ENCODE measurements at places on chromosomes 16 and 17. TPM values are rescaled to one million over a fixed set of nuclear protein-coding genes. Genes with fewer than 3 reads are reported as not detected.

The CCL17 gene
- 1.3 TPM for total RNA-seq

The PABPN1L gene
- total RNA-seq: not detected

The CNTNAP1 gene
- 0.53 TPM for total RNA-seq

The YPEL3 gene
- total RNA-seq: 77.8 TPM

The KRTAP2-1 gene
- not detected for total RNA-seq

The SCO1 gene
- 27.8 TPM for total RNA-seq

The RAD51C gene
- 81.2 TPM for total RNA-seq

The KRTAP4-4 gene
- not detected for total RNA-seq

The SOX9 gene
- not detected for total RNA-seq

The EXOC3L1 gene
- total RNA-seq: not detected

DNA sequence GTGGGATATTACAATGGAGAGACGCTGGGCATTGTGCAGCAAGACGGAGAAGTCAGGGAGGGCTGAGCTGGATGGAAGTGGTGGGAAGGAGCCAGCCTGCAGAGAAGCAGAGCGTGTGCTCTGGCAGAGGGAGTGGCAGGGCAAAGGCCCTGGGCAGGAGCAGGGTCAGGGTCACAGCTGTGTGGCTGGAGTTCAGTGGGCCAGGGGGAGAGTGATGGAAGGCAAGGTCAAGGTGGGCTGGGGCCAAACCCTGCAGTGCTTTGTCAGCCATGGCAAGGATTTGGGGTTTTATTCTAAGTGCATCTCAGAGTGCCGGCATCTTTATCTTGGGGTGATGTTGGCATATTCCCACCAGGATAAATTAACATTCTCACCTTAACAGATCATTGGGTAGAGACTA lies 31.9 kb upstream of the C16orf78 start:
- H3K4me3 ChIP-seq: no peak overlapping the region
- H3K27me3 ChIP-seq: no peaks in the 10 kb centered on the region
- H3K36me3 ChIP-seq: no peaks in the 10 kb centered on the region
- no peak for DNase-seq
- H3K4me1 ChIP-seq: no peaks in the 10 kb centered on the region

- no peaks in the 10 kb centered on the region for H3K36me3 ChIP-seq
- no peak for DNase-seq
- H3K27me3 ChIP-seq: peaks cover 19% of the 10 kb centered on the region
- H3K27ac ChIP-seq: no peak overlapping the region
These were observed 4.5 kb upstream of the MMP28 start for GRCh38 chr17:35799942-35800341.

- H3K36me3 ChIP-seq: no peaks in the 10 kb centered on the region
- no peak overlapping the region for H3K27ac ChIP-seq
- DNase-seq: no peak
- H3K4me3 ChIP-seq: no peak overlapping the region
- no peaks in the 10 kb centered on the region for H3K27me3 ChIP-seq
These were observed 27.3 kb upstream of the UBE2G1 start for GRCh38 chr17:4393806-4394205.

- H3K4me1 ChIP-seq: peaks cover 1% of the 10 kb centered on the region
- no peak overlapping the region for H3K4me3 ChIP-seq
- H3K27me3 ChIP-seq: no peaks in the 10 kb centered on the region
- no peak overlapping the region for H3K27ac ChIP-seq
- no peaks in the 10 kb centered on the region for H3K36me3 ChIP-seq
- DNase-seq: no peak
These were observed 32.7 kb upstream of the ALDH3A1 start for GRCh38 chr17:19780846-19781245.

DNA sequence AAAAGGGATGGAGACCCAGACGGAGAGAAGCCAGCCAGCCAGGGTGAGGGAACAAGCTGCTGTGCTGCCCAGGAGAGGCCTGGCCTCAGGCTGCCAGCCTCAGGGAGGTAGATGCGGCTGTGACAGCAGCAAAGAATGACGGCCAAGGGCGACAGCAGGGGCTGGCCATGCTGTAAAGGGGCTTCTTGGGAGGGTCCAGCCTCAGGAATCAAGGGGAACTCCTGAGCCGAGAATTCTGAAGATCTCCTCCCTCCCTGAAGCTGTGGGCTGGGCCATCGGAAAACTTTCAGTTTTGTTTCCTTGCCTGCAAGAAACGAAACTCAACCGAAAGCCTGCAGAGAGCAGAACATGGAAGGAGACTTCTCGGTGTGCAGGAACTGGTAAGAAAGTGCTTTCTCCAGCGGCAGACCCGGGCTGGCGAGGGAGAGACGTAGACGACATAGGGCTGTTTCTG lies at the start of gene XAF1:
Gene XAF1, plus strand, starts transcription at position 316 of the 454 bp plus-strand sequence. Its CDS starts 33 bp downstream, at position 349.
- H3K27me3 ChIP-seq: no peaks in the 10 kb centered on the region
- DNase-seq: peak; percentile 47
- peaks cover 4% of the 10 kb centered on the region for H3K36me3 ChIP-seq
- peaks cover 60% of the 10 kb centered on the region for H3K4me1 ChIP-seq
- peak within 1 kb of the TSS; percentile 77 for H3K27ac ChIP-seq
- peak within 1 kb of the TSS; percentile 85 for H3K4me3 ChIP-seq

DNA sequence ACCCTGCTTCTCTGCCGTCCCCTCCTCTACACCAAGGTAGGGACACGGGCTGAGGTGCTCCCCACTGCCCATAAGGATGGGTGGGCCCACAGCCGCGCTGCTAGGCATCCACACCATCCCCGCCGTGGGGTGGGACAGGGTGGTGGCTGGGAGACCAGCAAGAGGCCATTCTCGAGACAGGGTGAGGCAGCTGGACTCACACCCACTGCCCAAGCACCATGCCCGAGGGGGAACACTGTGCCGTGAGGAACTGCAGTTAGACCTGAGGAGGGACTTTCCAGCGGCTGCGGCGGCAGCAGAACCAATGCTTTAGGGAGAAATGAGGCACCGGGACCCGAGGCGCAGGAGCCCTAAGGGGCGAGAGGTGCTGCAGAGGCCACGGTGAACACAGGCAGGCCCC lies 13.3 kb downstream of the PKD1 start:
- DNase-seq: no peak
- peaks cover 21% of the 10 kb centered on the region for H3K4me1 ChIP-seq
- no peak overlapping the region for H3K27ac ChIP-seq

DNA sequence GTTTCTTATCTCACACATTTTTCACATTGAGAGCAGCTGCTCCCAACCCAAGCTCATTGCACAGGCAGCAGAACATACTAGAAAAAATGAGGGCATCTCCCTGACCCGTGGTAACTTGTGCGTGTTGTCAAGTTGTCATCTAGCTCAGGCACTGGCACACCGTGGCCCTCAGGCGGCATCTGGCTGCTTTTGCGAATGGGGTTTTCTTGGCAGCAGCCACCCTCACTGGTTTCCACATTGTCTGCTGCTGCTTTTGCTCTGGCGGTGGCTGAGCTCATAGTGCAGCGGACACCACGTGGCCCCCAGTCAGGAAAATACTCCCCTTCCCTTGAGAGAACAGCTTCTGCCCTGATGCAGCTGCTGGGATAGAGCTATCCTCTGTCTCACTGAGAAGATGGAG lies 9.4 kb upstream of the TEDC2 start:
- no peak overlapping the region for H3K27ac ChIP-seq
- H3K4me1 ChIP-seq: no peaks in the 10 kb centered on the region
- DNase-seq: no peak
- H3K27me3 ChIP-seq: no peaks in the 10 kb centered on the region

- no peaks in the 10 kb centered on the region for H3K36me3 ChIP-seq
- H3K27ac ChIP-seq: no peak overlapping the region
- no peak for DNase-seq
- H3K4me1 ChIP-seq: no peaks in the 10 kb centered on the region
- no peaks in the 10 kb centered on the region for H3K27me3 ChIP-seq
These were observed 55.7 kb downstream of the SOX9 start for GRCh38 chr17:72176516-72176851.

- H3K27ac ChIP-seq: no peak overlapping the region
- no peaks in the 10 kb centered on the region for H3K27me3 ChIP-seq
- no peak overlapping the region for H3K4me3 ChIP-seq
- no peak for DNase-seq
These were observed 130.4 kb downstream of the SLC39A11 start for GRCh38 chr17:72962106-72962505.

DNA sequence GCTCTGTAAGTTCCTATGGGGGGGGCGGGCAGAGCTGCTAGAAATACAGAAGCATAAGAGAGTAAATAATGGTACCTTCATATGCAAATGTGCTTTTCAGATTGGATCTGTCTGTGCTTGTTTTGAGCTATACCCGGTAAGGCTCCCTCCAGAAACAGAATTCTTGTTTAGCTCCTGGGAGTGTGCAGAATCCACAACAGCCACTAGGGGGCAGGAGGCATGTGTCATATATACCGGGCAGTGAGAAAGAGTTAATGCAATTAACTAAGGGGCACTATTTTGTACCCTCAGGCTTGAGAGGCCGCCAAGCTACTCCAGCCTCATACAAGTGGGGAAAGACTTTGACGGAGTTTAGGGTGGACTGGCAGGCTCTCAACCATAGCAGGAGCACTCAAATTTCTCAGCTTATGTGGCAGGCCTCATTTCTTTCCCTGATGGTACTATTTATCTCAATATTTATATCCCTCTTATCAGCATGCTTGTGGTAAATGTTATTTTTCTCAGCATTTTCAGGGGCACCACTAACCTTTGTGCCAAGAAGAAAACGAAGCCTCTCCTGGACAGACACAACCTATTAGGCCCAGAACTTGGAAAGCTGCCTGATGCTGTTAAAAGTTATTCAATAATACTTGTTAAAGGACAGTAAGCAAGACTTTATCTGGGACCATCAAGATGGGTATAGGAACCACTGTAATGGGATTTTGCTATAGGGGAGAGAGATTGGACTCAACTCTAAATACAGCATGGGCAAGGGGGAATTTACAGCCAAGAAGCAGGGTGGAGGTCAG lies 10.7 kb upstream of the CENPV start:
- peaks cover 7% of the 10 kb centered on the region for H3K4me1 ChIP-seq
- H3K36me3 ChIP-seq: no peaks in the 10 kb centered on the region
- H3K27ac ChIP-seq: no peak overlapping the region

DNA sequence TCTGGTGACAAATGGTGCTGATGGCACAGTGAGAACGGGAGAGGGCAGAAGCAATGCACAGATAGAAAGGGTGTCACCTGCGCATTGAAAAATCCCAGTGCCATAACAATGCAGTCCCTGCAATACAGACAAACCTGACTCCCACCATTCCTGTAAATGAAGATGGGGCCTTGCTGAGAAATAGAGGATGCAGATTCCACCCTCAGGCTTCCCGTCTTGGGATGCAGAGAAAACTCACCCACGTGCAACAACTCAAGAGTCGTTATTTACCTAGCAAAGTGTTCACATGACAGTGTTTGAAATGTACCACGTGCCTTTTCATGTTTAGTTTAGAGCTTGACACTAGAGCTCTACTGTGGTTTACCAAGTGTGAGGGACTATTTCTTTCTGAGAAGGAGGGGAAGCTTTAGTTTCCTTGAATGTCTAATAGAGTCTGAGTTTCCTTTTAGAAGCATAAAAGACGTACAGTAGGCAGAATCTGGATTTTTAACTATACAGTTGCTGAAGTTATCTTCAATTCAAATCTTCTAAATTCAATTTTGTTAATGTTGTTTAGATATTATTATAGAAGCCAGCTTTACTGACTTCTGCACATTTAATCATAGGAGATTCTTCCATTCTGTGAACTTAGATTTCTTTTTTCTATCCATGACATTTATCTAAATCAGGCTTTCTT lies 35.6 kb downstream of the WWOX start:
- H3K27ac ChIP-seq: no peak overlapping the region
- no peaks in the 10 kb centered on the region for H3K36me3 ChIP-seq
- H3K4me3 ChIP-seq: no peak overlapping the region
- no peaks in the 10 kb centered on the region for H3K27me3 ChIP-seq

DNA sequence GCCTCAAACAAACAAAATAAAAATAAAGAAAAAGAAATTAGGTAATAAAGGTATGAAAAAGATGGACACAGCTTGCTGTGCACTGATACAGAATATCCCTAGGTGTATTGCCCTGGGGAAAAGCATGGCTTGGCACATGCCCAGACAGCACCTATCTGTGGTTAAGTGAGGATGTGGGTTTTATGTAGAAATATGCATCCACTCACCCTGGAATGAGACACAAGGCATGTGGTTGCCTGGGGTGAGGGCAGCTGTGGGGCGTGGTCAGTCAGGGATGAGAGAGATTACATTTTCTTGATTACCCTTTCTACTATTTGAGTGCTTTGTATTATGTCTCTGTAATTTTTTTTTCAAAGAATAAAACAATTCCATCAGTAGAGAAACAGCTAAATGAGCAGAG lies 6.9 kb downstream of the PLLP start:
- no peaks in the 10 kb centered on the region for H3K36me3 ChIP-seq
- peaks cover 29% of the 10 kb centered on the region for H3K4me1 ChIP-seq
- peaks cover 10% of the 10 kb centered on the region for H3K27me3 ChIP-seq
- DNase-seq: peak; percentile 69

DNA sequence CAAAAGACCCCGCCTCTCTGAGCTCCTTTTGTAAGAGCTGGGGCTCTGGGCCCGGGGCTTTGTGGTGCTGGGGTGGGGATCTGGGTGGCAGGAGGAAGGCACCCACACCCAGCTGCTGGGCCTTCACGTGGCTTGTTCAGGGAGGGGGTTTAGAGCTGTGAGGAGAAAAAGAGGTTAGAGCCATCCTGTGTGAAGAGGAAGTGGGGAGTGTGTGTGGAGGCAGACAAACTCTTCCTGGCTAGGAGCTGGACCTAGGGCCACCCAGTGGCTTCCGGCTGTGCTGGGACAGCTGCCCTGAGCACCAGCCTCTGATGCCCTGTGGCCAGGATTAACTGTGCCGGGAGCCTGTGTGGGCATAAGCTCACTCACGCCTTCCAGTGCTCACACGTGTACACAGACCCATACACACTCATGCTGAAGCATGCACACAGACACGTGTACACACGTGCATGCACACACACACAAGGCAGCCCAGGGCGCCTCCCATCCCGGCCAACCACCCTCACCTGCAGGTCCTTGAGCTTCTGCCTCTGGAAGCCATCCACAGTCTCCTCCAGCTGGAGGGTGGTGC lies 7.4 kb downstream of the CIBAR2 start:
- no peak overlapping the region for H3K27ac ChIP-seq
- peaks cover 43% of the 10 kb centered on the region for H3K4me1 ChIP-seq
- H3K4me3 ChIP-seq: peak overlapping the region; percentile 8
- DNase-seq: peak; percentile 5
- H3K36me3 ChIP-seq: no peaks in the 10 kb centered on the region

DNA sequence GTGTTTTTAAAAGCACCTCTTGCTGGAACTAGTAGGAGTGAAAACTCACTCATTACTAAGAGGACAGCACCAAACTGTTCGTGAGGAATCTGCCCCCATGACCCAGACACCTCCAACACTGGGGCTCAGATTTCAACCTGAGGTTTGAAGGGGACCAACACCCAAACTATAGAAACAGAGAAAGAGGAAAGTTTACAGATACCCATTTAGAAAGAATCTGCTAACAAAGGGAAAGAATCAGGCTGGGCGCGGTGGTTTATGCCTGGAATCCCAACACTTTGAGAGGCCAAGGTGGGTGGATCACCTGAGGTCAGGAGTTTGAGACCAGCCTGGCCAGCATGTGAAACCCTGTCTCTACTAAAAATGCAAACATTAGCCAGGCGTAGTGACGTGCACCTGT lies 3.4 kb upstream of the CSNK1D start:
- H3K4me1 ChIP-seq: peaks cover 28% of the 10 kb centered on the region
- no peak overlapping the region for H3K27ac ChIP-seq
- H3K36me3 ChIP-seq: peaks cover 4% of the 10 kb centered on the region
- H3K4me3 ChIP-seq: no peak overlapping the region
- H3K27me3 ChIP-seq: no peaks in the 10 kb centered on the region
- no peak for DNase-seq

All from activated T-cell treated with anti-CD3 and anti-CD28 coated beads, Interleukin-2, amount 50 U/mL, for 72 hours (primary cell).